T47D (cell line): ENCODE measurements at places on chromosomes 12 and 14.

DNA sequence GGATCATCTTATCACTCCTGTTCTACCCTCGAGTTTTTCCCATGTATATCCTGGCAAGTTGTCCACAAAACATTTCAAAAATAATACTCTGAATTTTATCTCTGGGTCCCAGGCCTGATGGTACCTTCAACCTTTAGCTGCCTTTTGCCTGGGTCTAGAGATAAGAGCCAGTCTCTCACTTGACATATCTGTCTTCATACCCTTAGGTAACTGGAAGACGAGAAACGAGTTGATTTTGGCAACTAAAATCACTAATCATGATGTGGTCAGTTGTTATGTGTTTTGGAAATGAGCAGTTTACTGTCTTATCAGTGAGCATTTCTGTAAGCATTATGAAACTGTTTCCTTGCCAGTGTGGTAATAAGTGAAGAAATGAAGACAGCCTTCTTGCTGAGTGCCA is 6.3 kb downstream of the RNF10 start:
- no peak for DNase-seq

GRCh38 chr12:57732726-57733593 is 5.6 kb downstream of the AGAP2 start:
- DNase-seq = no peak

GRCh38 chr14:56524971-56525677 is 54.5 kb upstream of the TMEM260 start:
- no peak for DNase-seq

- no peak for DNase-seq
Observed at GRCh38 chr12:120787889-120788288, 62.3 kb downstream of the ACADS start.

- no peak for DNase-seq
Observed at GRCh38 chr12:52910248-52910883, 5.5 kb upstream of the KRT8 start.

DNA sequence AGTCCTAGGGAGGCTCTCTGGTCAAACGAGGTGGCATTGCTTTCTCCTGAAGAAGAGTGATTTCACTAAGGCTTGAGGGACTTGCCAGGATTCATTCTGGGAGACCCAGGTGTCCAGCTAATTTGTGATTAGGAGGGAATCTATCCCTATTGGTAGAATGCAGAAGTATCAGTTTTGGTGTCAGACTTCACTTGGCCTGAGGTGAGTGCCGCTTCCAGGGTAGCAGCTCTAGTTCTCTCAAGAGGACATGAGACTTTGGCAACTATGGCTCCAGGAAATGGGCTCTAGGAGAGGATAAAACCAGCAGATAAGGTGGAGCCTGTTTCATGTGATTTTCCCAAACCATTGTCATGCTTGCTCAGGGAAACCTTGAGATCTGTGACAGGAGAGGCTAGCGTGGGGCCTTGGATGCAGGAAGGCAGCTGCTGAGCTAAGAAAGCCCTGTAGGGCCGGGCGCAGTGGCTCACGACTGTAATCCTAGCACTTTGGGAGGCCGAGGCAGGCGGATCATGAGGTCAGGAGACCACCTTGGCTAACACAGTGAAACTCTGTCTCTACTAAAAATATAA is 11.6 kb upstream of the TMEM117 start:
- DNase-seq = no peak

DNA sequence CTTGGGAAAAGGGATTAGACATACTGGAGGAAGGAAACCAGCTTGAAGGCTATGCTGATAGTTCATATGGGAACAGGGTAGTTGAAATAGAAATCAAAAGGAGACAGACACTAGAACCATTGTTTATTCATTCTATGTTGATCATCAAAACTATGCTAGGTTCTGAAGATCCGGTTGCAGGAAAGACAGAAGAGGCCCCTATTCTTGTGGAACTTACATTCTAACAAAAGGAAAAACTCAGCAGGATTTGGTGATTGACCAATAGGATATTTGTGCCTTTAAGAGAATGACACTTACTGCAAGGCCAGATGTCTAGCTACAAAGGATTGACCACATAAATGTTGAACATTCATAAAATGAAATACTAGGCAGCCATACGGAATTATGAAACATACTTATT is 179.2 kb downstream of the AKAP6 start:
- DNase-seq = no peak

GRCh38 chr14:83163016-83163415 is 1629.4 kb upstream of the SEL1L start:
- no peak for DNase-seq

DNA sequence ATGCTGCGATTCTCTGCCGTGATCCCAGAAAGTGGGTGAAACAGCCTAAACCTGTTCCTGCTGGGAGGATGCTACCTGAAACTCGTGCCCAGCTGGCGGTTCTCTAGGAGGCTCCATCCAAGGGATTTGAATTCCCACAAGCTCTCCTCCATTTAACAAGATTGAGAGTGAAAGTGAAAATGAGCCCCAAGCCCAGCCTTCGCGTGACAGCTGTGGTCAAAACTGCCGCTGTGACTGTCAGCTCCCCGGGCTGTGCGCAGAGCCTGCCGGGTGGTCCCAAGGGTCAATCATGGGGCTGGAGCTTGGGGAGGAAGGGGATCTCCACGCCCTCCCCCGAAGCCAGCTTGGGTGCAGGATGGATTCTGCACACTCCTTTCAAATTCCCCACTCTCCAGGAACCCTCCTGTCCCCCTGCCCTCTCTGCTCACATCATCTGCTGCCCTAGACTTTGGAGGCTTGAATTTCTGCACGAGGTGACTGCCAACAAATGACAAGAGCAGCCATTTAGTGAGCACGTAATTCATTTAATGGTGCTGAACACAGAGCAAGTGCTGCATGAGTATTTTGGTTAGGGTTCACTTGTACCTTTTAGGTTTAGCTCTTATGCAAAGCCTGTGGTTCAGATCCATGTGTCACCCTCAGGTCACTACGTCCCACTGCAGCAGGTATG is 5.3 kb downstream of the ASB2 start:
- no peak for DNase-seq
